Activated CD4-positive, alpha-beta memory T cell treated with anti-CD3 and anti-CD28 coated beads, Interleukin-2, amount 10 ng/mL, durations not matched to agents 7 days and 5 days (primary cell): ENCODE measurements at places on chromosomes 3 and 15. TPM values are rescaled to one million over a fixed set of nuclear protein-coding genes. Genes with fewer than 3 reads are reported as not detected.

- H3K27ac ChIP-seq: no peak overlapping the region
- H3K4me3 ChIP-seq: no peak overlapping the region
- DNase-seq: no peak
- H3K27me3 ChIP-seq: no peaks in the 10 kb centered on the region
These were observed 21.8 kb upstream of the ANPEP start for GRCh38 chr15:89836267-89837133.

- H3K4me1 ChIP-seq: no peaks in the 10 kb centered on the region
- no peaks in the 10 kb centered on the region for H3K36me3 ChIP-seq
- no peak for DNase-seq
- no peak overlapping the region for H3K27ac ChIP-seq
These were observed 505.7 kb upstream of the IL12A start for GRCh38 chr3:159482994-159483367.

Gene APPL1
- total RNA-seq: 32.5 TPM

Gene EFHB
- total RNA-seq: 0.58 TPM

Gene NR1I2
- 0.13 TPM for total RNA-seq

GRCh38 chr3:131387796-131388489 lies 6.4 kb downstream of the NUDT16 start:
- no peaks in the 10 kb centered on the region for H3K27me3 ChIP-seq
- no peak overlapping the region for H3K27ac ChIP-seq
- H3K4me1 ChIP-seq: peaks cover 41% of the 10 kb centered on the region
- no peak overlapping the region for H3K4me3 ChIP-seq
- H3K36me3 ChIP-seq: peaks cover 27% of the 10 kb centered on the region
- DNase-seq: no peak

Gene PPM1L
- total RNA-seq: 5.9 TPM

Gene PARL
- total RNA-seq: 47.6 TPM

DNA sequence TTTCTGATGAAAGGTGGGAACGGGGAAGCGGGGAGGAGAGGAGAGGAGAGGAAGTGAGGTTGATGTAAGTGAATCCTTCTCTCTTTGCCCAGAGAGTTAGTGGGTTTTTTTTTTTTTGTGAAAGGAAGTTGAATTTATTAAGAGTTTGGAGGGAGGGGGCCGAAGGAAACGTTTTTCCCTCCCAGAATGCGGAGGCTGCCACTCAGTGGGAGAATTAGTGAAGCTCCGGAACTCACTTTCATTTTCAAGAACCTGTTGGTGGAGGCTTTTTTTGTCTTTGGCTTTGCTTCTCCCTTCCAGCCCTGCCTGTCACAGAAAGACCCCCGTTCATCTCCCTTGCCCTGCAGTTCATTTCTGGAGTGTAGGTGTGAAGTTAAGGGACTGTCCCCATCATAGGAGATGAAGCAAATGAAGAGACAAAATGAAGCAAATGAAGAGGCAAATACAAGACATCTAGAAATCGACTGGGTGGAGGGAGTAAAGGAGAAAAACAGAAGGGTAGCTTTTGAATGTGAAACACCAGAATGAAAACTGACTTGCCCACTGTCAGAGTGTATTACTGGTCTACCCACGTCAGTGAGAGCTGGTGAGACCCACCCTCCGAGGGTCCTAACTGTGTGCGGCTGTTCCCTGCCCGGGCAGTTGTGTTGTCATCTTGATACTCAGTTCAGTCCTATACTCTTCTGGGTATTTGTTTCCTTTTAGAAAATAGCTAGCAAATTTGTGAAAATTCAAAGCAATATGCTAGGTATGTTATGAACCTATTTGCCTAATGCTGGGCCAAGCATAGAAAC lies 91.5 kb downstream of the ITPR1 start:
- H3K36me3 ChIP-seq: peaks cover 2% of the 10 kb centered on the region
- peak overlapping the region; percentile 74 for H3K4me3 ChIP-seq
- peaks cover 39% of the 10 kb centered on the region for H3K4me1 ChIP-seq
- peak overlapping the region; percentile 31 for H3K27ac ChIP-seq

GRCh38 chr3:126952983-126953660 lies 29.8 kb upstream of the PLXNA1 start:
- no peak overlapping the region for H3K4me3 ChIP-seq
- H3K36me3 ChIP-seq: no peaks in the 10 kb centered on the region
- DNase-seq: no peak
- H3K27ac ChIP-seq: no peak overlapping the region
- H3K4me1 ChIP-seq: no peaks in the 10 kb centered on the region

DNA sequence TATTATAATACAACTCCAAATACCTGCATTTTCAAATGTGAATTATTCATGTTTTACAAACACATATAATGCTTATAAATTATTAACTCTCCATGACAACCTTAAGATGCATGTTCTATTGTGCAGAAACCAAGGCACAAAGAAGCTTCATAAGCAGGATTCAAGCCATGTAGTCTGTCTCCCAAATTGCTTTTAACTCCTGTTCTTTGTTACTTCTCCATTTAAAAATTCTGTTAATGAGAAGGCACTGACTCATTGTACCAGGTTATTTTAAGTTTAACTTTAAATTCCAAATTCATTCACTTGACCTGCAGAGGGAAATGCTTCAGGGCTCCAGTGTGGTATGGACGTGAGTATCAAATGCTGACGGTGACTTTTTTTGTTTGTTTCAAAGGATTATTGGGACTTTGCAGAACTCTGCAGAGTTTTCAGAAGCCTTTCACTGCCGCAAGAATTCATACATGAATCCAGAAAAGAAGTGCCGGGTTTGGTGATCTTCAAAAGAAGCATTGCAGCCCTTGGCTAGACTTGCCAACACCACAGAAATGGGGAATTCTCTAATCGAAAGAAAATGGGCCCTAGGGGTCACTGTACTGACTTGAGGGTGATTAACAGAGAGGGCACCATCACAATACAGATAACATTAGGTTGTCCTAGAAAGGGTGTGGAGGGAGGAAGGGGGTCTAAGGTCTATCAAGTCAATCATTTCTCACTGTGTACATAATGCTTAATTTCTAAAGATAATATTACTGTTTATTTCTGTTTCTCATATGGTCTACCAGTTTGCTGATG lies 100.0 kb downstream of the MME start:
- H3K4me3 ChIP-seq: no peak overlapping the region
- no peaks in the 10 kb centered on the region for H3K36me3 ChIP-seq
- DNase-seq: no peak
- no peaks in the 10 kb centered on the region for H3K27me3 ChIP-seq

DNA sequence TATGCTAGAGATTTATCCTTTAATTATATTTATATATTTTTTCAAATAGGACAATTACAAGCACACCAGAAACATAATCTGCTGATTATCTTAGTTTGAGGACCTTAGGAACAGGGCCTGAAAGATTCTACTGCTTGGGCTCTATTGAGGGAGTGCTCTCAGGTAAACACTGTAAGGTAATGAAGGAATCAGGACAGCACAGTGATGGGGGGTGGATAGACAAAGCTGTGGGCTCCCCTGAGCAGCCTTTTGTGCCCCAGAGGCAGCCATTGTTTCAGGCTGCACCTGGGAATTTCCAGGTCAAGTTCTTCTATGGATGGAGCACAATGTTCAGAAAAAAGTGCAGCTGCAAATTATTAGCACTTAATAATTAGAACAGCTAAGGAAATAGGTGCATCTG lies 848.0 kb upstream of the CADM2 start:
- H3K4me3 ChIP-seq: no peak overlapping the region
- H3K27me3 ChIP-seq: no peaks in the 10 kb centered on the region
- H3K27ac ChIP-seq: no peak overlapping the region
- no peak for DNase-seq
- no peaks in the 10 kb centered on the region for H3K36me3 ChIP-seq
